ENCODE measurements at places on chromosomes 4 and X. TPM values are rescaled to one million over a fixed set of nuclear protein-coding genes. Genes with fewer than 3 reads are reported as not detected.

TRIM75 gene
- total RNA-seq: not detected

RIBC1 gene
- total RNA-seq: 0.11 TPM

ANXA3 gene
- 4.5 TPM for total RNA-seq

MAGEB1 gene
- total RNA-seq: not detected

SSX2B gene
- not detected for total RNA-seq

GAGE12J gene
- total RNA-seq: not detected

UCP1 gene
- not detected for total RNA-seq

RHOH gene
- not detected for total RNA-seq

SMIM31 gene
- not detected for total RNA-seq

MAGEA4 gene
- total RNA-seq: not detected

IGSF1 gene
- under 0.01 TPM for total RNA-seq

PSAPL1 gene
- not detected for total RNA-seq

PLAC8 gene
- not detected for total RNA-seq

ITIH6 gene
- not detected for total RNA-seq

DMRTC1B gene
- not detected for total RNA-seq

KLHL4 gene
- total RNA-seq: 126 TPM

PLK4 gene
- total RNA-seq: 3.6 TPM

UGT2B10 gene
- total RNA-seq: not detected

CITED1 gene
- total RNA-seq: 0.17 TPM

SMR3A gene
- total RNA-seq: not detected

Measured in dermis lymphatic vessel endothelial cell (primary cell).